Liver (tissue), 10 donors: ENCODE measurements at places on chromosomes 3 and 15. TPM values are rescaled to one million over a fixed set of nuclear protein-coding genes. Genes with fewer than 3 reads are reported as not detected.

Gene ALDH1A3
- total RNA-seq = 8.4 TPM

Gene FSD2
- total RNA-seq = under 0.01 TPM

Gene RSRC1
- total RNA-seq = 30.3 TPM

Gene AGBL1
- not detected for total RNA-seq

Gene ZNF197
- total RNA-seq = 8.1 TPM

Gene GRAMD2A
- not detected for total RNA-seq

Gene SGO1
- total RNA-seq = 9.6 TPM

Gene B2M
- total RNA-seq = 1,388 TPM

Gene ABI3BP
- 1.9 TPM for total RNA-seq

Gene FANCD2OS
- total RNA-seq = not detected

Gene NUP210
- total RNA-seq = 38.6 TPM

Gene TMIE
- total RNA-seq = 0.17 TPM

Gene GOLGA8S
- 0.25 TPM for total RNA-seq

Gene HIGD2B
- total RNA-seq = not detected

Gene SERINC4
- total RNA-seq = not detected

Gene SERPINI2
- not detected for total RNA-seq

Gene MEGF11
- total RNA-seq = 0.51 TPM

Gene STRA6
- total RNA-seq = not detected

Gene NCBP2
- 19.2 TPM for total RNA-seq

Gene PPM1M
- total RNA-seq = 5.5 TPM

Gene GALNT15
- total RNA-seq = 2.8 TPM

Gene STRIT1
- total RNA-seq = not detected

Gene ITIH1
- 1,400 TPM for total RNA-seq

Gene KNG1
- 918 TPM for total RNA-seq

Gene TPRG1
- total RNA-seq = 1.0 TPM

Gene NAA80
- total RNA-seq = 1.8 TPM

Gene FES
- 42.8 TPM for total RNA-seq

Gene ACP3
- 2.1 TPM for total RNA-seq

Gene ZNF35
- 2.2 TPM for total RNA-seq

Gene SEMA3G
- 0.47 TPM for total RNA-seq

Gene GAP43
- not detected for total RNA-seq
